ENCODE measurements at places on chromosomes 1 and 21. TPM values are rescaled to one million over a fixed set of nuclear protein-coding genes. Genes with fewer than 3 reads are reported as not detected.

GRCh38 chr21:44995343-44995941, 55.6 kb downstream of the SLX9 start:
- H3K4me3 ChIP-seq: no peak overlapping the region
- H3K27ac ChIP-seq: no peak overlapping the region
- H3K27me3 ChIP-seq: no peaks in the 10 kb centered on the region
- DNase-seq: no peak

DNA sequence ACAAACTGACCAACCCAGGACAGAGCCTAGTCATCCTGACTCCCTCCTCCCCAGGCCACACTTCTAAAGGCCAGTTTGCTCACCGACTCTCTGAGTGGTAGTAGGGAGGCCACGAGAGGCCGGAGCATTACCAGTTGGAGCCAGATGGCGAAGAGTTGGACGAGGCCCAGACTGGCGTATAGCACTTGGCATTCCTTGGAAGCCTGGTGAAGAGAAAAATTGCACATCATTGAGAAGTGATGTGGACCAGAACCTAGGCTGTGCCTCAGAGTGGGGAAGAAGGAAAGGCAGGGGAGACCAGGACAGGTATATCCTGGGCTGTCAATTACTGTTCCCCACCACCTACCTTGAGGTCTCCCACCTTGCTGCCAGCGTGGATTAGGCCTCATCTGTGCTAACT, 12.2 kb downstream of the PABPC4 start:
- H3K27me3 ChIP-seq: no peaks in the 10 kb centered on the region
- H3K27ac ChIP-seq: no peak overlapping the region
- H3K4me3 ChIP-seq: no peak overlapping the region
- peaks cover 9% of the 10 kb centered on the region for H3K4me1 ChIP-seq
- H3K36me3 ChIP-seq: peaks cover 82% of the 10 kb centered on the region
- no peak for DNase-seq

DNA sequence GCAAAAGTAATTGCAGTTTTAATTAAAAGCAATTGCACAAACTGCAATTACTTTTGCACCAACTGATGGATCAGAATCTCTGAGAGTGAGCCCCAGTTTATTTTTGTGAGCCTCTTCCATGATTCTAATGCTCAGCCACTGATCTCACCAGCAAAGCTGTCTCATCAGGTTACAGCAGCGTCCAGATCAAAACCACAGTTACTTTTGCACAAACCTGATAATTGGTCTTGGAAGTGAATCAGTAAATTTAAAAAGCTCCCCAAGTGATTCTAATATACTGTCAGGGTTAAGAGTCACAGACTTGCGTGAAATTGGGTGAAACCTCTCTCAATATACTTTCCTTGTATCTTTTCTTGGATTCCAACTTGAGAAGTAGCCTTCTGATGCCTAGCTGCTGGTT, 13.5 kb upstream of the CR2 start:
- H3K36me3 ChIP-seq: no peaks in the 10 kb centered on the region
- no peaks in the 10 kb centered on the region for H3K27me3 ChIP-seq
- no peak overlapping the region for H3K4me3 ChIP-seq
- no peak overlapping the region for H3K27ac ChIP-seq

DNA sequence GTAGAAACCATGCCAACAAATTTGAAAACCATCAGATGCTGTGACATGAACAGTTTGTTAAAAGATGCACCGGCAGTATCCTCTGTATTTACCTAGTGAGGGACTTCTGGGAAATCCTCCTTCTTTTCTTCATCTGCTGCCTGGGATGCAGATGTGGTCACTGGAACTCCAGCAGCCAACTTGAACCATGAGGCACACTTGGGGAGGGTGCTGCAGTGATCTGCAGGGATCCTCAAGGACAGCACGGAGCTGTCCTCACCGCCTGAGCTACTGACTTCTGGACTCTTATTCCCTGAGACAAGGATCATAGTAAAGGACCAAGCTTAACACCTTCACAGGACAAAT, 19.5 kb upstream of the NID1 start:
- no peaks in the 10 kb centered on the region for H3K36me3 ChIP-seq
- H3K4me1 ChIP-seq: no peaks in the 10 kb centered on the region
- no peak overlapping the region for H3K4me3 ChIP-seq
- no peak overlapping the region for H3K27ac ChIP-seq
- no peak for DNase-seq

- no peak for DNase-seq
- peak overlapping the region; percentile 97 for H3K27ac ChIP-seq
- H3K4me1 ChIP-seq: peaks cover 100% of the 10 kb centered on the region
- no peak overlapping the region for H3K4me3 ChIP-seq
These were observed 10.6 kb downstream of the TNFRSF1B start for GRCh38 chr1:12177156-12177998.

DNA sequence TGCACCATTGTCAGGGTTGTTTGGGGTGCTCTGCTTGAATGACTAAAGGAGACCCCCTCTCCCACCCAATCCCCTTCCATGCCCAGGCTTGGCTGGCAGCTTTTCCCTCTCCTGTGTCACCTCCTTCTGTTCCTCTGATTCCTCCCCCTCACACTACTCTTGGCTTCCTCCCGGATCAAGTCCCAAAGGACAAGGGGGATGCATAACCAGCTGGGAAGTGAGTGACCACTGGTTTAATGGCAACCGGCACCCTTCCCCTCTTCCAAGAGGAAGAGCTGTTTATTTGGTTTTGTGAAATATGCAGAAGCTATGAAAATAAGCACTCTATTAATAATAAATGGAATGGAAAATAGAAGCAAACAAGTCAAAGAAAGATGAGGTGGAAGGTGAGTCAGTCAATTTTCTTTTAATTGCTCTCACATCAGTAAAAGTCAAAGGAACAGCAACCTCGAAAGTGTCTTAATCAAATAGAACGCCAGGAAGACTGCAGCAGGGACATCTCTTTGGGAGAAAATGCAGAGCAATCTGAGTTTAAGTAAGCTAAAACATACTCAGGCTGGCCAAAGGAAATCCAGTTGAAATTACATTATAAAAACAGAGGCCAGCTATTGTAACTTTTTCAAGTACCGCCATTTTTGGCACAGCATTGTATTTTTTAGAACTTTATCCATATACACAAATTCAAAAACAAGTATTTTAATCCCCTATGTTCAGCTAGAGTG, 322.5 kb downstream of the SIPA1L2 start:
- H3K27me3 ChIP-seq: no peaks in the 10 kb centered on the region
- no peaks in the 10 kb centered on the region for H3K4me1 ChIP-seq
- H3K27ac ChIP-seq: no peak overlapping the region
- H3K4me3 ChIP-seq: no peak overlapping the region
- no peaks in the 10 kb centered on the region for H3K36me3 ChIP-seq
- no peak for DNase-seq

The TENT5C gene
- 13.9 TPM for total RNA-seq

- peaks cover 37% of the 10 kb centered on the region for H3K36me3 ChIP-seq
- no peak overlapping the region for H3K27ac ChIP-seq
- no peaks in the 10 kb centered on the region for H3K27me3 ChIP-seq
- DNase-seq: no peak
These were observed 16.7 kb downstream of the TIPRL start for GRCh38 chr1:168195199-168196135.

GRCh38 chr1:28956038-28956464, 41.7 kb downstream of the EPB41 start:
- peaks cover 49% of the 10 kb centered on the region for H3K4me1 ChIP-seq
- no peak for DNase-seq
- H3K27ac ChIP-seq: no peak overlapping the region
- no peaks in the 10 kb centered on the region for H3K36me3 ChIP-seq
- no peaks in the 10 kb centered on the region for H3K27me3 ChIP-seq
- H3K4me3 ChIP-seq: no peak overlapping the region

GRCh38 chr1:112001436-112001835, 12.0 kb upstream of the KCND3 start:
- no peaks in the 10 kb centered on the region for H3K36me3 ChIP-seq
- H3K4me1 ChIP-seq: no peaks in the 10 kb centered on the region
- H3K27me3 ChIP-seq: no peaks in the 10 kb centered on the region
- no peak for DNase-seq

DNA sequence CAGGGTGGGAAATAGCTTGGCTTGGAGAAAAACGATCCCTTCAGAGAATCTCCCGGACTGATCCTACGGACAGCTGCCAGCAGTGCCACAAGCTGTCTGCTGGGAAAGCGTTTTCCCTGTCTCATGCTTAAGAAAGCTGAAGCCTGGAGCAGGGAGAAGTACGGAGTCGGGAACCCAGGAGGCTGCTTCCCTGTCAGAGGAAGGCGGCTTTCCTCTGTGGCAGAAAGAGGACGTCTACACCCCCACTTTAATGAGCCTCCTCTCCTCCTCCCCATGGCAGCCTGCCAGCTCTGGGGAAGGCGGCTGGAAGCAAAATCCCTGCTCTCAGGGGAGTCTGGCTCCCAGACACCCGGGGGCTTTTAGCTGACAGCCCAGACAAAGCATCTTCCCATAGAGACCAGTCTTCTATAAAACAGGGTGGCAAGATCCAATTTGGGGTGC, 7.3 kb downstream of the KIF21B start:
- no peak overlapping the region for H3K27ac ChIP-seq
- no peaks in the 10 kb centered on the region for H3K27me3 ChIP-seq
- H3K36me3 ChIP-seq: no peaks in the 10 kb centered on the region
- H3K4me1 ChIP-seq: peaks cover 100% of the 10 kb centered on the region
- DNase-seq: no peak
- H3K4me3 ChIP-seq: no peak overlapping the region

GRCh38 chr1:215076322-215076721, 6.2 kb upstream of the KCNK2 start:
- H3K27ac ChIP-seq: no peak overlapping the region
- no peaks in the 10 kb centered on the region for H3K36me3 ChIP-seq
- no peak overlapping the region for H3K4me3 ChIP-seq

- no peak overlapping the region for H3K27ac ChIP-seq
- H3K36me3 ChIP-seq: no peaks in the 10 kb centered on the region
- H3K4me3 ChIP-seq: no peak overlapping the region
- peaks cover 1% of the 10 kb centered on the region for H3K4me1 ChIP-seq
- DNase-seq: no peak
These were observed 3.8 kb upstream of the RAB7B start for GRCh38 chr1:206006946-206007345.

- H3K36me3 ChIP-seq: no peaks in the 10 kb centered on the region
- H3K27ac ChIP-seq: no peak overlapping the region
- no peak for DNase-seq
- peaks cover 29% of the 10 kb centered on the region for H3K4me1 ChIP-seq
- H3K4me3 ChIP-seq: no peak overlapping the region
These were observed 7.1 kb upstream of the SLAMF7 start for GRCh38 chr1:160731990-160732389.

DNA sequence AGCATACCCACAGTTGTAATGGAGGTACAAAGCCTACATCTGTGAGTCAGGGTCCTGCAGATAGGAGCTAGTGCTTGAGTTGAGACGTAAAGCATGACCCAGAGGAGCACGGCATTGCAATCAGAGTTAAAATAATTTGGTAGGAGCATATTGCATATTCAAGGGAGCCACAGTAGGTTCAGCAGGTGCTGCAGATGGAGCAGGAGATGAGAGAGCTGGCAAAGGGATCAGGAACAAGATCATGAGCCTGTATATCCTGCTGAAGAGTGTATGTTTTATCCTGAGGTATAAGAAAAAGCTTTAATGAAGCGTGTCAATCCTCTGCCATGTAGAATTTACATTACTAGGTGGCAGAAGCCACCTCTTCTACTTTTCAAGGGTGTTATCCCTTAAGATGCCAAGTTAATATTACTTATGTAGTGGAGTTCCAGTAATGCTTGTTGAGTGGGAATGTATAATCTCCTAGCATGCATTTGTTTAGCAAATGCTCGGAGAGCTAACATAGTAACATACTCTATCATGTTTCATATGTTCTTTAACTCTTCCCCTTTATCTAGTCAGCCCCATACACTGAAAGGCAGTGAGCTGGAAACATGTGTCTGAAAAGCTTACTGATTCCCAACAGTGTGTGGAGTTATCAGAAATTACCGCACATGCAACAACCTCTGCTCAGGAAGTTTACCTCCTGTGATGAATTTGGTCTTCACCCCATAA, 300.3 kb downstream of the GRIK1 start:
- DNase-seq: no peak
- H3K4me3 ChIP-seq: no peak overlapping the region
- no peaks in the 10 kb centered on the region for H3K36me3 ChIP-seq
- H3K4me1 ChIP-seq: no peaks in the 10 kb centered on the region
- H3K27ac ChIP-seq: no peak overlapping the region

The OLFML2B gene
- total RNA-seq: 0.36 TPM

DNA sequence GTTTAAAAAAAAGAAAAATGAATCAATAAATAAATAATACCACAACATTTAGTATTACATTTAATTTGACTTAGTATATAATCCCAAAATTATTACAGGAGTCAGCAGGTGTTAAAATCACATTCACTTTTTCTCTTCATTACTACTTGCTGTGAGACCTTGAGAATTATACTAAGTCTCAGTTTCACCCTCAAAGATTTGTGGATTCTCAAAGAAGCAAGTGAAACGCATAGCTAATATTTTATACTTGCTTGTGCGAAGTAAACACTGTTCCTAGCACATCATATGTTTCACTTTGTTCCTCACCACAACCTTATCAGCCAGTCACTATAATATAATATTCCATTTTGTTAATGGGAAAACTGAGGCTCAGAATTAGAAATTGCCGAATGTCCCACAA, 4.0 kb downstream of the CLCA1 start:
- H3K27me3 ChIP-seq: peaks cover 3% of the 10 kb centered on the region
- no peak overlapping the region for H3K27ac ChIP-seq
- no peak overlapping the region for H3K4me3 ChIP-seq
- no peak for DNase-seq
- H3K4me1 ChIP-seq: no peaks in the 10 kb centered on the region

GRCh38 chr1:172727956-172728603, 69.2 kb downstream of the FASLG start:
- H3K4me1 ChIP-seq: peaks cover 14% of the 10 kb centered on the region
- H3K4me3 ChIP-seq: no peak overlapping the region
- H3K36me3 ChIP-seq: no peaks in the 10 kb centered on the region
- H3K27me3 ChIP-seq: no peaks in the 10 kb centered on the region
- peak; percentile 48 for DNase-seq

DNA sequence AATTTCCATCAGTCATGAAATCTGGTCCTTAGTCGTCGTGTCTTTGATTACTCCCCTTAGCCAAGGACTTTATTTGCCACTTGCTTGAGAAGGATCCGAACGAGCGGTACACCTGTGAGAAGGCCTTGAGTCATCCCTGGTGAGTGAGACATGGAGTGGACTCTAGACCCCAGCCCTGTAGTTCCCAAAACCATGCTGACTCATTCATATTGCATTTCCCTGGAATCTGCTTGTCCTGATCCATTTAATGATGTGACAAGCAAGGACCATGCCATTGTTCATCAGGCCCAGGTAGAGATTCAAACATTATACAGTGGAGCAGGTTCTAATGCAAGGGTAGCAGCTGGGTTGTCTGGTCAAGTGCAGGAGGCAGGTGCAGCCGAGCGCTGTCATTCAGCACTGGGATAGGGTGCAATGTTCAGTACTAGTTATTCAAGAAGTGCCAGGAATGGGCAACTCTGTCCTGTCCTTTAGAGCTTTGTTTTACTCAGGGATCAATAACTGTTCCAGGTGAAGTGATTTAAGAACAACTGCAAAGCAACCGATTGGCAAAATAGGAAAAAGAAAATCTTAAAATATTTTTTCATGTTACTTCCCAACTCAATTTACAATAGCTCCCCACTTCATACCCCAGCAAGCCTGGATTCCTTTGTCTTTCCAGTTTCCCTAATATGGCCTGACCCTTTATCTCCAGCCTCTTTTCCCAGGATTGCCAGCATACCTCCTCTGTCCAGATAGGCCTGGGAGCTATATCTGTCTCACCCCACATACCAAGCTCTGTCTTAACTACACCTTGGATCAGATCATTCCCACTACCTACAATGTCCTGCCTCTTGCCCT, 26.5 kb downstream of the CAMK1G start:
- no peaks in the 10 kb centered on the region for H3K36me3 ChIP-seq
- DNase-seq: no peak

GRCh38 chr1:33254491-33254890, 1.8 kb upstream of the ZNF362 start:
- DNase-seq: no peak
- peaks cover 23% of the 10 kb centered on the region for H3K4me1 ChIP-seq
- no peak overlapping the region for H3K4me3 ChIP-seq
- no peak overlapping the region for H3K27ac ChIP-seq

The NBPF10 gene
- total RNA-seq: 2.2 TPM
